ENCODE measurements at places on chromosomes 2 and 18. TPM values are rescaled to one million over a fixed set of nuclear protein-coding genes. Genes with fewer than 3 reads are reported as not detected.

The MGAT5 gene
- polyA plus RNA-seq: 14.3 TPM

The DES gene
- polyA plus RNA-seq: 30.0 TPM

The CXCR1 gene
- not detected for polyA plus RNA-seq

The CDH7 gene
- polyA plus RNA-seq: not detected

The DNAH6 gene
- 0.34 TPM for polyA plus RNA-seq

The LAMA1 gene
- 10.7 TPM for polyA plus RNA-seq

The CTAGE1 gene
- not detected for polyA plus RNA-seq

The COL4A4 gene
- 7.2 TPM for polyA plus RNA-seq

GRCh38 chr2:232363784-232364615 is 14.6 kb upstream of the ALPP start:
- no peak for DNase-seq

DNA sequence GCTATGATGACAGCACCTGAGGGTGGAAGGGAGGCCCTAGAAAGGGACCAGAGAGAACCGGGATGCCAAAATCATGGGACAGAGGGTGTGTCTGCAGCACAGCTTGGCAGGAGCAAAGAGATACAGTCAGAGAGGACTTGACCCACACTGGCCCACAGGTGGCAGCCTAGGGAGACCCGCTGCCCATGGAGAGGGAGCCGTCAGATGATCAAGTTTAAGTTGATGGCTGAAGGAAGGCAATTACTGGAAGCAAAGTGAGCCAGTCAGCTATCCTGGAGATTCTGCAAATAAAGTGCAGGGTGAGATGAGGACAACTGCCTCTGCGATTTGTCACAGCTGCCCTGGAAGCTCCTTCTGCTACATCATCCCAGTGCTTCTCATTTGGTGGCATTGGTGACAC is 74.0 kb downstream of the CMPK2 start:
- DNase-seq: no peak

- DNase-seq: peak; percentile 22
Measured at GRCh38 chr18:1665079-1665478, 760.4 kb downstream of the ADCYAP1 start.

GRCh38 chr2:203761121-203761520 is 54.7 kb downstream of the CD28 start:
- DNase-seq: no peak

DNA sequence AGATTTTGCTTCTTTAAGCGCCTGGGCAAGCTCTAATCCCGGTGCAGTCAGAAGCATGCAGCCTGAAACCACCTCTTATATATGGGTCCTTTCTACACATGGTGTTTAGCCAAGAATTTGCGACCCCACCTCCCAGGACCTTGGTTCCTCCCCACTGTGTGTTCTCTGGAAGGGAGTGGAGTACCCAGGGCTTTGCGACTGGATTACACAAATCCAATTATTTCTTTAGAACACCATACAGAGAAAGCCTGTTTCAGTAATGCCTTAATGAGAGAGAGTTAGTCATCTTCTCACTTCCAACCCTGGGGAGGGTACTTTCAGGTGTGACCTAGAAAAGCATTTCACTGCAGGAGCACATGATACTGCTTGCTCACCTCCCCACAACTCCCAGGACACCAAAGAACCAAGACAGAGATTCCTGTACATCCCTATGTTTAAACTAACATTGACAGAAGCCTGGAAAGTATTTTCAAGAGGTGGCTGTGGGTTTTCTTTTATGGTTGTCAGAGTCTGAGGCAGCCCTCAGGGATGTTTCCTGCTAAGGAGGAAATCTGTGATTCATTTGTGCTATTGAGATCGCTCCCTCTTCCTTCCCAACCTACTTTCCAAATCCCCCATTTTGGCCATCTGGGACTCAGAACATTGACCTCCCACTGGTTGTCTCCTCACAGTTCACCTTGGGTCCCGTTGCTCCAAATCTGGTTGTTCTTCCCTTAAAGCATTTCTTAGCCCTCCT is at the start of gene CAPN14:
TSS of gene CAPN14 (minus strand) at position 51 of the 736 bp plus-strand sequence. CDS start 12,068 bp downstream, outside the sequence.
- DNase-seq: no peak

DNA sequence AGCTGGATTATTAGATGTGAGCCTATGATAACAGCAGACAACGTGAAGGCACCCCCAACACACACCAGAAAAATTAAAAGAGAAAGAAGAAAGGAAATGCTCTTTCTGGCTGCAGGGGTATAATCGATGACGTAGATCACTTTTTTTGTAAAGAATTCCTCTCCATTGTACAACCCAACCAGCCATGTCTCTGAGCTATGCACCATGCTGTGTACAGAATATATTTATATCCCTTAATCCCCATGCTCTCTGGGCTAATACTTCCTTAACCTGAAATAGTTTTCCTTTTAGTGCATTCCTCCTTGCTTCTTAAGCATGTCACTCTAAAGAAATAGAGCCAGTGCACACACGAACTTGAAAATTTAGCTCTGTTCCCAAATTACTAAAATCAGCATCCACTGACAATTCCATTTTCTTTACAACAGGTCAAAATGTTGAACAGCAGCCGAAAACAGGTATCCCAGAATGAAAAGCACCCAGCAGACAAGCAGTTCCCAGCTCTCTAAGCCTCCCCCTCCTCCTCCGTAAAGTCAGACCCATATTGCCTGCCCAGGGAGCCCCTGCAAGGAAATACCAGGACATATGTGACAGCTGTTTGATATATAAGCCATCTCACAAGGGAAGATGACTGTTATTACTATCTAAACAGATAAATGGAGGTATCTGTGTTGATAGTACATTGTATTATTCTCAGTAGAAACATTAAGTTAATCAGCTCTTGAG is 247.4 kb upstream of the RAB6C start:
- no peak for DNase-seq

- DNase-seq: no peak
Measured at GRCh38 chr2:217086038-217086522, 226.2 kb upstream of the TNP1 start.

GRCh38 chr2:201419057-201419635 is 32.1 kb downstream of the TRAK2 start:
- DNase-seq: no peak

- no peak for DNase-seq
Measured at GRCh38 chr18:46704816-46705215, 47.8 kb upstream of the LOXHD1 start.

- DNase-seq: no peak
Measured at GRCh38 chr2:211986313-211986712, 552.3 kb downstream of the ERBB4 start.

- no peak for DNase-seq
Measured at GRCh38 chr2:240235149-240235803, 94.8 kb upstream of the OTOS start.

- peak; percentile 24 for DNase-seq
Measured at GRCh38 chr2:131641414-131642206, 113.9 kb downstream of the CCDC74A start.

GRCh38 chr2:233005096-233005495 is 8.0 kb downstream of the NGEF start:
- DNase-seq: no peak

DNA sequence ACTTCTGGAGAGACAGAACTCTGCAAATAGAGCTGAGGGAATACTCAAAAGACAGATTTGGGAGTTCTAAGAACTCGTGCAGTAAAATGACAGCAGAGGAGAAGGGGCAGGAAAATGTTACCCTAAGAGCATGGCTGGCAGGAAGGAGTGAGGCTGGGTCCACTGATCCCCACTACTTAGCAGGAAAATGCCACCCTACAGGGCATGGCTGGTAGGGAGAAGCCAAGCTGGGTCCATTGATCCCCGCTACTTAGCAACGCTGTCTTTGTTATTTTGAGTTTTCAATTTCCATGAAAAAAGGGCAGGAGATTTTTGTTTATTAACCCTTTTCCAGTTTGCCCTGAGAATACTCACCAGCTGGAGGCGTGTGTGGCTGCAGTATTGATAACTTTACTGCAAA is 100.3 kb upstream of the TMEM200C start:
- DNase-seq: no peak

DNA sequence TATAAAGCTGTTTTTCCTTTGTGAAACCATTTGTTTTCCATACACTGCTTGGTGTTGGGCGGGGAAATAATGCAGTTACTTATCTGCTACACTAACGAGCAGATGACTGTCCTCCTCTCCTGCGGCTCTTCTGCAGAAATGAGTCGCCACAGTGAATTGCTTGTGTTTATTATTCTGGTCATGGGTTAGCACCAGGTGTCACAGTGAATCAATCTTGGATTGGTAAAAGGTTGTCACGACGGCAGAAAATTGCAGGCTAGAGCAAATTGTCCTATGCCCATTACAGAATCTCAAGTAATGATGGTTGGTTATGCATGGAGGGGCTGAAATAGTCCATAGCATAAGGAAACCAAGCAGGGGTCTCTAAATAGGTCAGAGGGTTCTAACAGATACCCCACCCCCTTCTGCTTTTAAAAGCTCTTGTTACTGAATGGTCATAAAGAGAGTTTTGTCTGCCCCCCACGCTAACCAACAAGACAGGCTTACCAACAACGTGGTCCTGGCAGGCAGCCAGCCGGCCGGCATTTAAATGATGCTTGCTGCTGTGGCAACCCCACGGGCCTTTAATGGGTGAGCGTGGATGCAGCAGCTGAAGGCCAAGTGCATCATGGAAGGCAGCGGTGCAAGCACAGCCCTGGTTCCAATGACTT is 29.5 kb downstream of the RAB31 start:
- peak; percentile 91 for DNase-seq

DNA sequence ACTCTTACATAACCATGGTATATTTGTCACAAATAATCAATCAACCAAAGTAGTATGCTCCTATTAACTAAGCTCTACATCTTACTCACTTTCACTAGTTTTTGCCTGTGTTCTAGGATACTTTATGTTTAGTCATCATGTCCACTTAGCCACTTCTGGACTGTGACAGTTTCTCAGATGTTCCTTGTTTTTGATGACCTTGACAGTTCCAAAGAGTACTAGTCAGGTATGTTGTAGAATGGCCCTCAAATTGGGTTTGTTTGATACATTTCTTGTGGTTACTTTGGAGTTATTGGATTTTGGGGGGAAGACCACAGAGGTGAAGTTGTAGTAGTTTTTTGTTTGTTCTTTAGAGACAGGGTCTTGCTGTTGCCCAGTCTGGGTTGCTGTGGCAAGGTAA is 35.5 kb downstream of the BUB1 start:
- no peak for DNase-seq

GRCh38 chr2:240329778-240330177 is 105.7 kb upstream of the GPC1 start:
- DNase-seq: no peak

DNA sequence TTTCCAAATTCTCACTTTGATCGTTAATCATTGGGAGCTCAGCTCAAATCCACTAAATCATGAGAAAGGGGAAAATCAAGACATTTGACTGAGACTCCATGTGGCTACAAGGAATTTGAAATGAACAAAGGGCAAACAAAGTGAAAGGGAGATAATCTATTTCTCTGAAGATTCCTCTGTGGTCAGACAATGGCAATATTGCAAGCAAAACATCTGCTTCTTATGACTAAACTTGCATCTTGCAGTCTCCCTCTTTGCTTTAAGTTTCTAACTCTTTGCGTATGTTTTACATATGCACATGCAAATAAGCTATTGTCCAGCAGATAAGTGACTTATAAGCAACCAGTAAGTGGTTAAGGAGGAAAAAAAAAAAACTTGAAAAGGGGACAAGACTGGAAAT is 299.1 kb upstream of the NXPH2 start:
- no peak for DNase-seq

DNA sequence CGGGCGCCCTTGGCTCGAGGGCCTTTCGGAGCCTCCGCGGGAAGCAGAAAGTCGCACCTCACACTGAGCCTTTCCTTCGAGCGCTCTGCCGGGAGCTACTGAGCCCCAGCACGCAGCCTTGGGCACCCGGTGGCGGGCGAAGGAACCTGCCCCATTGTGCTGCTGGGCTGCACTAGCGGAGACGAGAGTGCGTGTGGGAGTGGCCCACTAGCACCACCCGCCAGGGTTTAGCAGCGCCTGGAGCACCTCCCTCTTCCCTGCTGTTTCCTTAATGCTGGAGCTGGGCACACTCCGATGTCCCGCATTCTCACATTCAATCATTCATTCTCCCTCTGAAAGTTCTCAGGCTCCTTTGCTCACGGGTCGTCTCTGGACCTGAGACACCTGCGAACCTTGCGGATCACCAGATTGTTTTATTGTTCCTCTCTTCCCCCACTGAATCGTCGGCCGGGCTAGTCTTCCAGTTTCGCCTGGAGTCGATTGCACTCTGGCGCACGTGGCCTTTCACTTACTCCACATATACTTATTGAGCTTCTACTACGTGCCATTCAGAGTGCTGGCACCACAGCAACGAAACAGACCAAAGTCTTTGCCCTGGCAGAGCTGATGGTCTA is 8.5 kb upstream of the PAX3 start:
- DNase-seq: no peak

DNA sequence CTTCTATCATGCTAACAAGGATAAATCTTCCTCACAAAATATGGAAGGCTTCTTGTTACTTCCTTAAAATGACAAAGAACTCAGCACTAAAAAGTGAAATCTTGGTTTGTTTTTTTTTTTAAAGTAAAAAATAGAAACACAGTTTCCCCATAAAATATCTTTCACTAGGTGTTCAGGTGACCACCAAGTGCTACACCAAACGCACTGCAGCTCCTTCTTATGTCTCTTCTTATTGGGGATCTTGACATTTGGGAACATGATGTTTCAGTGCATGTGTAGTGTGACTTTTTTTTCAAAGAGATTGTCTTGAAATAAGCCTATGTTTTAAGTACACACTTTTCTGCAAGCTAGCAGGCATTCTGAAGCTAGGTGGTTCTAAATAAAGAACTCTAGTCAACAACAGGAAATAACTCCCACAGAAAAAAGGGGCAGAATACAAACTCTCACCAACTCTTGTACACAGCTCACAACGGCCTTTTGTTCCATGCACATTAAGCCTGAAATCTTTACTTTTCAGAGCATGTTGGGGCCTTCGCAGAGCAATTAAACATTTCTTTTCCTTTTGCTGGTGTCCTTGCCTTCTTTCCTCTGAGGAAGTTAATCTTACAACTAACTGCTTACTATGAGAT is 13.2 kb upstream of the SERTAD2 start:
- DNase-seq: no peak

DNA sequence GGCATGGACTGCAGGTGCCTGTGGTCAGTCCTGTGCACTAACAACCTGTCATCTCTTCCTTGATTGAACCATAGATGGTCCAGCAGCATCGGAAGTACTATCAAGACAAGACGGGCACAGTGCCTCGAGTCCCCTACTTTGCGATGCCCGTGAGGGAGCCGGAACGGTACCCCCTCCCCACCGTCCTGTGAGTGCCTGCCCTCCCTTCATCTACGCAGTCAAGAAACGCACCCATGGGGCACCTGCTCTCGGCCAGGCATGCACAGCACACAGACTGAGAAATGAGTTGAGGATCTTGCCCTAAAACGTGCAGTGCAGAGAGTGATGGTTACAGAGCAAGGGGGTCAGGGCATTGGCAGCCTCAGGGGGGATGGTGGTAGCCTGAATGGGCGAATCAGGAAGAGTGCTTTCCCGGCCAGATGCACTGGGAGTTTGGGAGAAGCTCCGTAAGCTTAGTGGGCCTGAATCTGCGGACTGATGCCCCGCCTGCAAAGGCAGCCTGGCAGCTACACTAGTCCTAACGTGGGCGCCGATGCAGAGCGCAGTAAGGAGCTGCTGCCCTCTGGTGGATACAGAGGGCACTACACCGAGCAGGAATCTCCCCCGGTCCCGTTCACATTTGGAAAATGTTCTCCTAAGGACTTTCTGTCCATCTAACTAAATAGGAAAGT is 63.6 kb downstream of the CIB4 start:
- peak; percentile 65 for DNase-seq
